Activated T-helper 1 cell treated with anti-CD3 and anti-CD28 coated beads, Interleukin-12 subunit alpha, Interleukin-12 subunit beta, Interleukin-2, Interleukin-4 antibody, amounts not matched to agents 30 ng/mL and 10 ng/mL and 1 ng/mL, durations not matched to agents 14 hours and 24 hours and 36 hours (primary cell): ENCODE measurements at places on chromosomes 11 and 22. TPM values are rescaled to one million over a fixed set of nuclear protein-coding genes. Genes with fewer than 3 reads are reported as not detected.

The MPZL3 gene
- total RNA-seq: 63.5 and 69.3 TPM in 2 replicates

The NTM gene
- not detected in 2 replicates for total RNA-seq

The NXPE1 gene
- total RNA-seq: not detected in 2 replicates

The MRGPRE gene
- total RNA-seq: not detected in 2 replicates

The SMIM35 gene
- 0.10 and 0.16 TPM in 2 replicates for total RNA-seq

The ARVCF gene
- 2.4 and 3.1 TPM in 2 replicates for total RNA-seq

The PGR gene
- not detected in 2 replicates for total RNA-seq

The OR56B4 gene
- total RNA-seq: not detected in 2 replicates
